Stimulated activated CD8-positive, alpha-beta memory T cell treated with anti-CD3 and anti-CD28 coated beads, Interleukin-15, amount 100 ng/mL, for 24 hours (primary cell): ENCODE measurements at places on chromosomes 7 and 10.

- DNase-seq, result no peak
Observed at GRCh38 chr10:3850999-3851937, 66.3 kb upstream of the KLF6 start.

DNA sequence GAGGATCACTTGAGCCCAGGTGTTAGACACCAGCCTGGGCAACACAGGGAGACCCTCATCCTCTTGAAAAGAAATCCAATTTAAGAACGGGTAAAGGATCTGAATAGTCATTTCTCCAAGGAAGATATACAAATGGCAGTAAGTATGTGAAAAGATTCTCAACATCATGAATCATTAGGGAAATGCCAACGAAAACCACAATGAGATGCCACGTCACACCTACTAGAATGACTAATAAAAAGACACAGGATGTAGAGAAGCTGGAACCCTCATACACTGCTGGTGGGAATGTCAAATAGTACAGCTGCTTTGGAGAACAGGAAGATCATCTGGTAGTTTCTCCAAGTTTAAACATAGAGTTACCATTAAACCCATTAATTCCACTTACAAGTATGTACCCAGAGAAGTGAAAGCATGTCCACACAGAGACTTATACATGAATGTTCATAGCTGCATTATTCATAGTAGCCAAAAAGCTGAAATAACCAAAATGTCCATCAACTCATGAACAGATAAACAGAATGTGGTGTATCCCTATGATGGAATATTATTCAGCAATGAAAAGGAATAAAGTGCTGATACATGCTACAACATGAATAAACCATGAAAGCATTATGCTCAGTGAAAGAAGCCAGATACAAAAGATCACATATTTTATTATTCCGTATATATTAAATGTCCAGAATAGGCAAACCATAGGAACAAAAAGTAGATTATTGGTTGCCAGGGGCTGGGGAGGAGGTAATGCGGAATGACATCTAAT, 13.1 kb upstream of the ZMIZ2 start:
- no peak for DNase-seq

- DNase-seq, result no peak
Observed at GRCh38 chr10:528173-529165, 161.0 kb downstream of the DIP2C start.

DNA sequence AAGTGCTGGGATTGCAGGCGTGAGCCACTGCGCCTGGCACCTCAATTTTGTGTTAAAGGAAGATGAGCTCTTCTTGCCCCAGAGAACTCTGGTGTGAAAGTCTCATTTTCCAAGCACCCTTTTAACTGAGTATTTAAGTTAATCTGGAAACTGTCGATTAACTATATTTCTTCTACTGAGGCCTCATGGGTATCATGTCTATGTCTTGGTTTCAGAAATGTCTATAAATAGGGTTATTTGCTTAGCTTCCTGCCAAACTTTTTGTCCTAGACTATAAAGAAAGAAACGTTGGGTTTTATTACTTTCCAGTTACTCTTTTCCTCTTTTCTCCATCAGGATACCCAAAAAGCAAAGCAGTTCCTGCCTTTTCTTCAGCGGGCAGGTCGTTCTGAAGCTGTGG, 102.4 kb downstream of the LRRC4 start:
- DNase-seq, result no peak

DNA sequence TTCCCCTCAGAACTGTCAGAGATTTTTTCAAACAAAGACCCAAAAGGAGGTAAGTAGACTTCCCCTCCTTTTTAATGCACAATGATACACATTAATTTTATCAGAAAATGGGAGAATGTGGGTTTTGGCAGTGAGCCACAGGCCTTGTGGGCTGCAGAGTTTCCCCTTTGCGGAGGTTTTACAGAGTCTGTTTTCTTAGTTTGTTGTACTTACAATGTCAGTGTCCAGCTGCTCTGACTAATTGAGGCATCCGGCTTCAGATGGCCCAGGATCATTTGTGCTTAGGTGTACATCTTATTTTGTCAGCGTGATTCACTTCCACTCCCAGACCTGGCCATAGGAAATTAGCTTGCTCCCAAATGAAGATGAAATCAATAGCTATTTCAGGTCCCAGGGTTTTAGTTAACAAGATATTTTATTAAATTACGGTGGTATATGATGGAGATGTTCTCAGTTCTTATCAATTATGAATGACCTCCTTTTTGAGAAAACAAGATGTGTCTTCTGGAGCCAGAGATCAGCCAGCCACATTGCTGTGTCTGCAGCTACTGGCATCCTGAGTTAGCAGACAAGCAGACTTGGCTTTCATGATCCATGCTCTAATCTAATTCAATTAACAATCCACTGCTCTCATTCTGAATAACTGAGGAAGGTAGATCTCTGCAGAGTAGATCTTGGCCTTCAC, 1086.6 kb upstream of the SORCS1 start:
- DNase-seq, result no peak

- no peak for DNase-seq
Observed at GRCh38 chr10:122245136-122245535, 26.0 kb upstream of the BTBD16 start.

- DNase-seq, result no peak
Observed at GRCh38 chr7:98467570-98468312, 66.9 kb upstream of the BAIAP2L1 start.

DNA sequence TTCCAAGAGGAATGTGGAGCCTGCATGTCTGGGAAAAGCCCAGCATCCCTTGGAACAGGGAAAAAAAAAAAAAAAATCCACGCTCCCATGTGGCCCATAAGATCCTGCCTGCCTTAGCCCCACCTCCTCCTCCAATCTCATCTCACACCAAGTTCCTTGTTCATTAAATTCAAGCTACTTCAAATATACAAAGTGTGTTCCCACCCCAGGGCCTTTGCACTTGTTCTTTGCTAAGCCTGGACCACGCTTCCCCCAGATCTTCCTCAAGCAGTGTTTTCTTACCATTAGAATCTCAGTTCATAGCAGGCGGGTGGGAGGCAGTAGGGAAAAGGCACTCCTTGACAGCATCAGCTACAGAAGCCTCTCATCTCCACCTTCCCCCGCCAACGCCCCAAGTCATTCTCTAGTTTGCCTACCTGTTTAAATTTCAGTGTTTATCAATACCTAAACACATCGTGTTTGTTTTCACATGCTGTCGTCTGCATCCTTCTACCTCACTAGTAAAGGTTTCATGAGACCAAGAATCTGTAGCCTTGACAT, 262.8 kb downstream of the FGFR2 start:
- no peak for DNase-seq

DNA sequence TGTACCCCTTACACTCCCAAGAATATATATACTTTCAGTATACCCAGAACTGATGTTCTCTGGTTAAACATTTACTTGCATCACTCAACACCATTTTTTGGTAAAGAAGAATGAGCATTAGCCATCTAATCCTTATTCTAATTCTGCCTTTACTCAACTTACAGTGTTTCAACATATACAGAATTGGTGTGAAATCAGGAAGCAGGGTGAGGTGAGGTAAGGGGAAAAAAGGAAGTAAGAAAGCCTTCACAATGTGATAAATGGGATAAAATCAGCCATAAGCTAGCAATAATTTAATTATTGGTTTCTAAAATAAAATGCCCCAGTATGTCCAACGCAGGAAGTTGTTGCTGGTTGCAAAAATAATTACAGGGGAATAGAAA, 605.4 kb downstream of the KCNMA1 start:
- no peak for DNase-seq

GRCh38 chr7:85695533-85695932, 508.7 kb upstream of the SEMA3D start:
- no peak for DNase-seq
